ENCODE measurements at places on chromosomes 6 and 20.

DNA sequence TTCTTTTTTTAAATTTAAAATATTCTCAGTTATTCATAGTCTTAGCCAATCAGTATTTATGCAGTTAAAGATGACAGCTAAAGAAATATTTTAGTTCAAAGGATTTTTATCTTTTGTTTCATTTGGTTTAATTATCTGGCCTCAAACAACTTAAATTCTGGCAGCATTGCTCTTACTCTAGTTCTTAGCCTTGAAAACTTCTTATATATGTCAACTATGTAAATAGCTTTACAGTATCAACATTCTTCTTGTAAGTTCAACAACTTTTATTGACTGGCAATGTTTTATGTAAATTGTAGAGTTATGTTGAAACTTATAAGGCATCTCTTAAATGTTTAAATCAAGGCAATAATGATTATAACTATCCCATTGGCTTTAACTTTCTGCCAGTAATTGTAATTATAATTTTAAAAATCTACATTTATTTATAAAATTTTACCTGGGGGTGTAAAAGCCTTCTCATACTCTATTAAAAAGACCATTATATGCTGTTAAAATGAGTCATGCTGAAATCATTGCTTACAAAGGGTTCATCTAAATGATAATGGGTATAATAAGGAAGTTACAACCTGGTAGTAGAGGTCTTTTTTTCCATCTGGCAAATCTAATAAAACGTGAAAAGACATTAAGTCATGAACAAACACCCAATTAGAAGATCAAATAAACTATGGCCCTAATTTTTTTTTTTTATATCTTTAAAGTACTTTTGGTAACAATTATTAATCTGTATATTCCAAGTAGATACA lies 45.8 kb upstream of the FAM184A start:
- DNase-seq: no peak

DNA sequence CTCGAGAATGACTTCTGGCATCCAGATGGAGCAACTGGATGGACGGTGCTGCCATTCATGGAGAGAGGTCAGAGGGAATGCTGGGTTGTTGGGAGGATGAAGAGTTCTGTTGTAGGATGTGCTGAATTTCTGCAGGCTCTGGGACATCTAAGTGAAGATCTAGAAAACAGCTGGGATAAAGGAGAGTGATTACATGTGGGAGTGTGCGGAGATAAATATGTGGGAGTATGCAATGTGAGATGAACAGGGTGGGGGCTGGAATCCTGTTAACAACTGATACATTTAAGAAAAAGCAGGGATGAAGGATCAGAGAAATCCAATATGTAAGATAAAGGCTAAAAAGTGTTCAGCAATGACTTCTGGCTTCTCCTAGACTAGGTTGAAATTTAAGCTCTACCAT lies 43.1 kb downstream of the FAXC start:
- DNase-seq: no peak

GRCh38 chr6:35599761-35600658 lies 87.3 kb upstream of the TULP1 start:
- no peak for DNase-seq

DNA sequence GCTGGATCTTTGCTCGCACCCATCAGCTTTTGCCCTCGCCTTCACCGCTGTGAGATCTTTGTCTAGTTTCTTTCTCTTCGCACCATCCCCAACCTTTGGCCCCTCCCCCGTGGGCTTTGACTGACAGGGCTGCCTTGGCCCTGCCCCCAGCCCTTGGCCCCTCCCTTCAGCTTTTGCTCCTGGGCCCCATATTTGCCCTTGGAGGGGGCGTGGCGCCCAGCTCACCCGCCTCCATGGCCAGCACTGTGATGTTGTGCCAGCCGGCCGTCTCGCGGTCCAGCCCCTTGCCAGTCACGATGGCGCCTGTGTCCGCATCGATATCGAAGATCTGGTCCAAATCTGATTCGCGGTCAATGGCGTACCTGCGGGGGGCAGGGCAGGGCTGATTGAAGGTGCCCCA lies 81.1 kb downstream of the CD40 start:
- DNase-seq: no peak

DNA sequence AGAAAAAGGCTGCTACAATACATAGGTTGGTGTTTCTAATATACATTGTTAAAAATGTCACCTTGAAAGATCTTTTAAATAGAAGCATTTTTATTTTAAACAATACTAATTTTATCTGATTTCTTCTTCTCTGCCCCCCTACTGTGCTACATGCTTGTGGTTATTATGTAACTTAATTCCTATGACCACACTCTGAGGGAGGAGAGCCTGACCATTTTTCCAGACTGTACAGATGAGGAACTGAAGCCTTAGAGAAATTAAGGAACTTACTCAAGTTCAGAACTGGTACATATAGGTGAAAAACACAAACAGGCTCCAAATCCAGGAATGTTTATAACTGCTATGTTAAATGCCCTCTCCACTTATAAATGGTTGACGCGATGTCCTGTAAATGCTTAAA lies 43.4 kb upstream of the ARHGAP18 start:
- peak; percentile 55 for DNase-seq

GRCh38 chr20:52049001-52049731 lies 142.4 kb downstream of the ZFP64 start:
- DNase-seq: peak; percentile 48

- DNase-seq: no peak
Measured at GRCh38 chr20:20096421-20096820, 44.1 kb downstream of the CFAP61 start.

DNA sequence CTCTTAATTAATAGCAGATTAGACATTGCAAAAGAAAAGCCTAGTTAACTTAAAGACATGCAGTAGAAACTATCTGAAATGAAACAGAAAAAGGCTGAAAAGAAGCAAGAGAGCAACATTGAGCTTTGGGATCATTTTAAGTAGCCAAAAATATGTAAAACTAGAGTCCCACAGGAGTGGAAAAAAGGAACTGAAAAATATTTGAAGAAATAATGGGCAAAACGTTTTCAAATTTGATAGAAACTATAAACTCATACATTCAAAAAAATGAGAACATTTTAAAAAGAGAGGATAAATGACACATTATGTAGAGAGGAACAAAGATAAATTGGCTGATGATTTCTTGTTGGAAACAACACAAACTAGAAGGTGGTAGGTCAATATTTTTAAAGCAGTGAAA lies 166.1 kb upstream of the AKAP12 start:
- no peak for DNase-seq

GRCh38 chr6:104859225-104860146 lies at the start of gene HACE1:
Gene HACE1, minus strand, starts transcription at chr6:104859919. Its CDS starts 277 bp downstream, at chr6:104859642.
- DNase-seq: peak; percentile 91

DNA sequence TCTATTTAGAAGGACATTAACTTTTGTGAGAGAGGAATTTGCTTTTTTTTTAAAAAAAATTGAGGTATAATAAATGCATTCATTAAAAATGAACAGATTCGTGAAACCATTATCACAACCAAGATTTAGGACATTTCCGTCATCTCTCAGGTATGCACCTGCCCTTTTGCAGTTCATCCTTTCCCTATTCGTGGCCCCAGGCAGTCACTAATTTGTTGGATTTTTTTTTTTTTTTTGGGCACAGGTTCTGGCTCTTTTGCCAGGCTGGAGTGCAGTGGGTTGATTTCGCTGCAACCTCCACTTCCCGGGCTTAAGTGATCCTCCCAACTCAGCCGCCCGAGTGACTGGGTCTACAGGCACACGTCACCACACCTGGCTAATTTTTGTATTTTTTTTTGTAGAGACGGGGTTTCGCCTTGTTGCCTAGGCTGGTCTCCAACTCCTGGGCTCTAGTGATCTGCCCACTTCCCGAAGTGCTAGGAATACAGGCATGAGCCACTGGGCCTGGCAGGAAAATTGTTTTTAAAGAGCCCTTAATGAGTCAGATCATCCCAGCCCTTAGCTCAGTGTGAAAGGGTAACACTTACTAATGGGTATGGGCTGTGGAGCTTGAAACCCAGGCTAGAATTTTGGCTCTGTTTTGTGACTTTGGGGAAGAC lies 9.2 kb downstream of the PHF3 start:
- DNase-seq: peak; percentile 27

DNA sequence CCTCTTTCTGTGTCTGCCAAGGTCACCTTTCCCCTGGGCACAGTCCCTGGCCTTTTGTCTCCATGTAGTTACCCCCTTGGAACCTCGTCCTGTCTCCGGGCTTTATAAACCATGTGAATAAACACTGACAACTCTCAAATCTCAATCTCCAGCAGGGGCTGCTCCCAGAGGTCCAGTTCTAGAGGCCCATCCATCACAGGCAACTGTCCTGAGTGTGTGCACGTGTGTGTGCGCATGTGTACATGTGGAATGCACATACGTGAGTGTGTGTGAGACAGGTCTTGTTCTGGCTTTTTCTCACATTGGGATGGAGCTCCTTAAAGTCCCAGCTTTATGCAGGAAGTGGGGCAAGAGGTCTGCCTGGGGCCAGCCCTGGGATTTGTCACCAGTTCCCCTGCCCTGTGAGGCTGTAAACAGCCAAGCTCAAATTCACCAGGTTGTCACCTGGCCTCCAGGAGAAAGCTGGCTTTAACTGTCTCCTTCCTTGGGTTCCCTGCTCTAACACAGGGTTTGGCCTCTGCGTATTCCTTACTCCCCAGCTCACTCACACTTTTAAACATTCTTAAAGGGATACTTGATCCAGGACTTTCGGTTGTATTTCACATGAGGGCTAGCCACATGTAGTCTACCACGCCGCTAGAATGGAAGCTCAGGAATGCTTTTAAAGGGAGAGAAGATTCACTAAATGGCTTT lies 42.7 kb downstream of the RAMACL start:
- no peak for DNase-seq

GRCh38 chr20:53103124-53103523 lies 131.0 kb downstream of the TSHZ2 start:
- DNase-seq: no peak

DNA sequence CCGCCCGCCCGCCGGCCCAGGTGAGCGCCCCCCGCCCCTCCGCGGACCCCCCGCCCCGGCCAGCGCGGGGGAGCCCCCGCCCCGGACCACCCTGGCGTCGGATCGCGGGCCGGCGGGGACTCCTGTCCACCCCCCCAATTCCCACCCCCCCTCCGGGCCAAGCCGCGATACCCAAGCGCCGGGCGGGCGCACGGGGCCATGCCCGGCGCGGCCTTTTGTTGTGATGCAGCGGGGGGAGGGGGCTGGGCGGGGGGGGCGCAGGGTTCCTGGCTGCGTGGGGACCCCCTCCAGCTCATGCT lies 245 bp downstream of the SRC start:
- no peak for DNase-seq

DNA sequence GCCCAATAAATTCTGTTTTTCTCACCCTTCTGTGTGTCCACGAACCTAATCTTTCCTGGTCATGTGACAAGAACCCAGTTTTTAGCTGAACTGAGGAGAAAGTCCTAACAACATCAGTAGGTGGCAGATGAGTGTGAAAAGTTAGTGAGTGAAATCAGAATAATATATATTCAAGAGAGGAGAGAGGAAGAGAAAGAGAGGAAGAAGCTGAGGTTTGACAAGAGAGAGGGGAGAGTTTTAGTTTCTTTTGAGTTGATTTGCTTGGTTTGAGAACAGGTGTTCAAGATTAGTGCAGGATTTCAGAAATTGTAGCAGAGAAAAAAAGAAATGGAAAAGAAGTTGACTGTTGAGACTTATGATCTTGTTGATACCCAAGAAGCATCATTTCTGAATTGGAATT lies 930.5 kb upstream of the FLRT3 start:
- DNase-seq: no peak

DNA sequence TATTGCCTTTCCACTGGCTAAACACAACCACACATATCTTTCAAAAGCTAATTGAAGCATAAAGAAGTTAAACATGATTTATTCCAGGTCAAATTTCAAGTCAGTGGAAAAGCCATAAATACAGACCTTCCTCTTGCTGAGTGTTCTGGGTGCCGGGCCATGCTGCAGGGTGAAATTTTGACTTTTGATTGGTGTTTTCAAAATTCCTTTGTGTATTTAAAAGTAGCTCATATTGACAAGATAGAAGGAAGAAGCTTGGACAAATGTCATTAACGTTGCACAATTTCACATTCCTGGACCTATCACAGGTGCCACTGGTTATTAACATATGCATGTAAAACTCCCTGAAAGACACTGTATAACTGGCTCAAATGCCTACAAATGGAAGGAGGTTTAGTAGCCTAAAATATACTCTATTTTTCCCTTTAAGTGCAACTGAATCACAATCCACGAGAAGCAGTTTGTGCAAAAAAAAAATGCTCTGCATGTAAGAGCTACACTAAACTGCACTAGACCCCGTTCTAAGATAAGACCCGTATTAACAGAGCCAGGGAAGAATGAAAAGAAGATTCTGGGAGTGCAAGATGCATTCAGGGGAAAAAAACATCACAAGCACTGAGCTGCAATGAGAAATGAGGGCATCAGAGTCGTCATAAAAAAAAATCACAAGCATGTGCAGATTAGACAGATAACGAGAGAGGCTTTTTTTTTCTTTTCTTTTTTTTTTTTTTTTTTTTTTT lies 30.4 kb downstream of the ATXN1 start:
- DNase-seq: no peak

DNA sequence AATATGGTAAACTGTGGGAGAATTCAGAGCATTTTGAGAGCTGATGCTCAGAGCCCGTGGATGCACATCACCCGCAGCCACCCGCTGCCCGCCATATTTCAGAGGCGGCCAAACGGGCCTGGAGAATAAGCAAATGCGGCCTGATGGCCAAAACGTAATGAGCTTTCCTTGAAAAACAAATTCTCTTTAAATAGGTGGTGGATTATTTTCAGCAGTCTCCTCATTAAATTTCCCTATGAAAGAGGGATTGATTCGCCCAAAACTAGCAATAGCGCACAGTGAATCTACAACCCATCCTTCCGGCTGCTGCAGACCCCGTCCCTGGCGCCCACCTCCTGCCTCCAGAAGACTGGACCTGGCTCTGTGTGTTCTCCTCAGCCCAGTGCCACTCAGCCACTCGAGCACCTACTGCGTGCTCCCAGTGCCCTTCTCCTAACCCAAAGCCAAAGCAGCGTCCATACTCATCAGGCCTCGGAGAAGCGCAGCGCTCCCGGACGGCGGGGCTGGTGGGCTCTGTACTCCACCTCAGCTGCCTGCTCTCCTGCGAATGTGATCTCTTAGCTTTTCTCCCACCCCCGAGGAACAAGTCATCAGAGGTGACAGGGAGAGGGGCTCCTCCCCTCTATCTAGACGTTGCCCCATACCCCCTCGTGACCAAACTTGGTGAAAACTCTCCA lies 224.8 kb downstream of the TAF4 start:
- no peak for DNase-seq

DNA sequence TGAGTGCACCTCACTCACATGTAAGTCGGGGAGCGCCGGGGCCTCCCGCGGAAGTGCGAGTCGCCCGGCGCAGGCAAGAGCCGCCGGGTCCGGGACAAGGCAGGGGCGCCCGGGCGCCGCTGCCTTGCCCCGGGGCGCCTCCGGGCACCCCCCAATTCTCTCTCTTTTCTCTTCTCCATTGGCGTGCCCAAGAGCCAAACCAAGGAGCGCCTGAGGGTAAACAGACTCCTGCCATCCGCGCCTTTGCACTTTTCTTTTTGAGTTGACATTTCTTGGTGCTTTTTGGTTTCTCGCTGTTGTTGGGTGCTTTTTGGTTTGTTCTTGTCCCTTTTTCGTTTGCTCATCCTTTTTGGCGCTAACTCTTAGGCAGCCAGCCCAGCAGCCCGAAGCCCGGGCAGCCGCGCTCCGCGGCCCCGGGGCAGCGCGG lies 36.8 kb downstream of the GNAS start:
- DNase-seq: no peak

- DNase-seq: no peak
Measured at GRCh38 chr20:59608871-59609270, 4.5 kb downstream of the PHACTR3 start.

- DNase-seq: peak; percentile 40
Measured at GRCh38 chr6:5115168-5115567, 30.0 kb downstream of the PPP1R3G start.
